ENCODE measurements at places on chromosomes 7 and 10.

DNA sequence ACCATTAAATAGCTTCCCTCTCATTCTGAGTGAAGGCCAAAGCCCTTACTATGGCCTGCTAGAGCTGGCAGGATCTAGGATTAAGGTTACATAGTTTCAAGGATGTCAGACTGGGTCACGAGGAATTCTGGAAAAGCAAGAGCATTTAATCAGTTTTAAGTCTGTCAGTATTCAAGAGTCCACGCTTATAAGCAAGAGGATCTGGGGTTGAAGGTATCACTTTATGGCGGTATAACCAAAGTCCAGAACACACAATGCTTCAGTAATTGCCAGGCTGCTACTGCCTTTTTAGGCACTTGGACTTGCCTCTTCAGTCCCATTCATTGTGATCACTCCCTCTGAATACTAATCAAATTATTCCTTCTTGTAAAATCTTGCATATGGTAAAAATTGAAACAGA is 101.0 kb downstream of the HBP1 start:
- DNase-seq: no peak

DNA sequence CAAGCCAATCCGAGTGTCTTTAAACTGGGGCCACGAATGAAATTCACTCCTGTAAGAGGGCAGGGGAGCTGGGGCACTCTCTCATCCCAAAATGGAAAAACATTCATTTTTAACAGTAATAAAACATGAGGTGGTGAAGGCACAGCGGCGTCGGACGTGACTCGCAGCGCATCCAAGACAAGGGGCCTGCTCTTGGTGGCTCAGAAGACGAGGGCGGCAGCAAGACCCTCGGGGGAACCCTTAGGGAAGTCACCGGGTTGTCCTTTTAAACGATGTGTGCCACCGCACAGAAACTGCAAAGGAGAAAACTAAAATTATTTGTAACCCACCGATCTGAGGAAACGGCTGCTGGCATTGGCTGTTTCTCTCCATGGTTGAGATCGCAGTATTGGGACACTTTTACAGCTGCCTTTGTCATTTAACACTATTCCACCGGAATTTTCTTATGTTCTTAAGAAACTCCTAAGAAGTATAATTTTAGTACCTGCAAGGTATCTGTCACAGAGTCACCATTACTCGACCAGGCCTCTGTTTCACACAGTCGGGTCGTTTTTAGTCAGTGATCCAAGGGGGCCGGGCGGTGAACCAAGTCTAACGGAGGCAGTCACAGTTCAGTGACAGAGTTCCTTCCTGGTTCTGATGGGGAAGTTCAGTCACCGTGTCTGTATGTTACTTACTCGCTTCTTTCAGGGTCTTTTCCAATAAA is 159.3 kb downstream of the PTPRN2 start:
- no peak for DNase-seq

DNA sequence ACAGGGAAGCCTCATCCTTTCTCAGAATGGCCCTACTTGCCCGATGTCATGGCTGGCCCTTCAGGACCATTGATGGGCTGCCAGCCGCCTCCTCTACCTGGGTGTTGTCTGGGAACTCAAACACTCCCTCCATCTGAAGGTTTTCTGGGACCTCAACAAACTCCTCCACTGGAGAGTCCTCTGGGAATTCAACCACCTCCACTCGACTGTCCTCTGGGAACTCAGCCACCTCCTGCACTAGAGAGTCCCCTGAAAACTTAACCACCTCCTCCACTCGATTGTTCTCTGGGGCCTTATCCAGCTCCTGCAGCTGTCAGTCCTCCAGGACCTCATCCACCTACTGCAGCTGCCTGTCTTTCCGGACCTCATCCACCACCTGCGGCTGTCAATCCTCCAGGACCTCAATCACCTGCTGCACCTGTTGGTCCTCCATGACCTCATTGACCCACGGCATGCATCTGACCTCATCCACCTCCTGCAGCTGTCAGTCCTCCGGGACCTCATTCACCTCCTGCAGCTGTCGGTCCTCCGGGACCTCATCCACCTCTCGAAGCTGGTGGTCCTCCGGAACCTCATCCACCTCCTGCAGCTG is 37.1 kb downstream of the MAT1A start:
- no peak for DNase-seq

DNA sequence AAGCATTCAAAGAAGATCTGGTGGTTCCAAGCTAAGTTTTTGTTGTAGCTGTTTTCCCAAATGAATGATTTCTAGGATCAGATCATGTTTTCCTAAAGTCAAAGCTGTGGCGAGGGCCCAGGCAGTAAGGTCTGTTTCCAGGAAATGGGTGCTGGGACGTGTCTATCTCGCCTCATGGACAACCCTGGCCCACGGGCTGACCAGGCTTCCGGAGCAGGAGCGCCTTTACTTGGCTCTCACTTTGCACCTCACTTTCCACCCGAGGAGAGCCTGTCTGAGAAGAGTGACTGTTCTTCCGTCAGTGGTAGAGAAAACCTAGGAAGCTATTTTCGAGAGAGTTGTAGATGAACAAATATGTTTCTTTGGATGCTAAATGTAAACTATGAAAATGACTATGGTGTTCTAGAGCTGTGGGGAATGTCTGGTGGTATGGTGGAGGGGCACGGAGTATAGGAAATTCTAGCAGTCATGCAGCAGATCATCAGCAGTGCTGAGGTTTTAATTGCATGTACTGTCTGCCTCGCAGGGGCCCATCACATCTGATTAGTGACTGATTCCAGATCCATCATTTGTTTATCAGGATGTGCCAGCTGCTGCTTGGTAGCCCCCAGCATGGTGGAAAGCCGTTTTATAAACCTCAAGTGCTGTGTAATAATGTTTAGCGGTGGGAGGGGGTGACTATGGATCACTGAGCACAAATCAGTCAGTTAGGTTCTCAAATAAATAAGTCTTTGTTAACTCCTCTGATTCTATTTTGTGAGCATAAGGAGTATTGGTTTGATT is 66.6 kb downstream of the VWC2 start:
- DNase-seq: no peak

DNA sequence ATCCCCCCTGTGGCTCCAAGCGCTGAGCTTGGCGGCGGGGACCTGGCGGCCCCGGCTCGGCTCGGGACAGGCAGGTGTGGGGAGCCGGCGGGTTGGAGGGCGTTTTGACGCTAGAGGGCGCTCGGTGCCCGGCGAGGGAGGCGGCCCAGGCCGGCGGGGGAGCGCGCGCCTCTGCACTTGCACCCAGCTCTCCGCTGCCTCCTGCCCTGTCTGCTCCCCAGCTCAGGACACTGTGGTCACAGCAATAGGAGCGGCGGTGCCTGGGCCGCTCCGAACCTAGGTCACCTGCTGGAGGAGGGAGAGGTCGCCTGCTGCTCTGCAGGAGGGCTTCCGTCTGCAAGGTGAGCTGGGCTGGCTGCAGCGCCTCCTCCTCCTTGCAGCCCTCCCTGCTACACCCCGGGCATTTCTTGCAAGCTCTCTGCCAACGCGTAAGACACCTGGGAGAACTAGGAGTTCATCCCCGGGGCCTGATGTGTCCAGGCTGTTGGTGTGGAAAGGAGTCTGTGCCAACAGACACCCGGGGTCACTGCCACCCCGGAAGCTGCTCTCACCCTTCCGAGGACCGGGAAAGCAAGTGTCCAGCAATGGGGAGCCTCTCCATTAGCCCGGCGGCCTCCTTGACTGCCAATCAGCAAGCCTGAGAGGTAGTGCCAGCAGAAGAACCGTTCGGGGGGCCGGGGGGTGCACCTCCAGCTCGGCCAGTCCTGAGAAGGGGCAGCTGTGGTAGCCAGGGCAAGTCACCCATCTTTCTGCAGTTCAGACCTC is 620.4 kb downstream of the GALNT17 start:
- DNase-seq: peak; percentile 7

GRCh38 chr7:43430411-43430810 is 152.5 kb upstream of the STK17A start:
- DNase-seq: no peak

- DNase-seq: no peak
These were observed 13.2 kb downstream of the PWWP2B start for GRCh38 chr10:132410056-132410778.

- DNase-seq: no peak
These were observed 743.0 kb downstream of the NRG3 start for GRCh38 chr10:82618007-82618406.

- no peak for DNase-seq
These were observed 38.3 kb downstream of the LYZL2 start for GRCh38 chr10:30591249-30591670.

DNA sequence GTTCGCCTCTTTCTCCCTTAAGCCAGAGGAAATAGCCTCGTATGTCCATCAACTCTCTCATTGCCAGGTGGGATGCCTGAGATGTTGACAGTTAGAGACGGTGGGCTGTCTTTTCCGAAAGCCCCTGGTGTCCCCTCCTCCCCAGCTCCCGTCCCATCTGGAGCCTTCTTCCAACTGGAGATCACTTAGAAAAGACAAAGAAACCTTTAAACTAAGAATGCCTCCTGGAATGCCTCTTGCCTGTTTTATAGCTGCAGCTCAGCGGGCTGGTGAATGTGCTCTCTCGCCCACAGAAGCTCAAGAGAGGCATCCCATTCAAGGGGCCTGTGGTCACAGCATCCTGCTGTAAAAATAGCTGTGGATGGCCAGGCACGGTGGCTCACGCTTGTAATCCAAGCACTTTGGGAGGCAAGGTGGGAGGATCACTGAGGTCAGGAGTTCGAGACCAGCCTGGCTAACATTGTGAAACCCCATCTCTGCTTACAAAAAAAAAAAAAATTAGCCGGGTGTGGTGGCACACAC is 5.2 kb upstream of the MYL10 start:
- no peak for DNase-seq

- DNase-seq: peak; percentile 66
These were observed 52.5 kb downstream of the PRF1 start for GRCh38 chr10:70549962-70550458.

GRCh38 chr10:63396133-63396761 is 69.5 kb downstream of the JMJD1C start:
- DNase-seq: no peak

GRCh38 chr7:70387217-70387616 is 744.7 kb upstream of the GALNT17 start:
- DNase-seq: no peak

DNA sequence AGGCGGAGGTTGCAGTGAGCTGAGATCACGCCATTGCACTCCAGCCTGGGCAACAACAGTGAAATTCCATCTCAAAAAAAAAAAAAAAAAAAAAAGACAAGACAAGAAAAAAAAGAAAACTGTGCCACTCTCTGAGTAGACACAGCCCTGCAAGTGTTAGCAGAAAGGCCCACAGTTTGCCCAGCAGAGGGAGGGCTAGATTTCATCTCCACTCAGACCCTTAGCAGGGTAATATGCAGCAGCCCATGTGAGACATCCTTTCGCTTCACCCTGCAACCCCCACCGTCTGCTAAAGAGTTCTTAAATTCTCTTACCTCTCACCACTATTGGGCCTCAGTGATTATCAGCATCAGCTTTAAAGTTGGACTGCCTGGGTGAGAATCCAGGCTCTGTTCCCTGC is 38.2 kb downstream of the CTNNA3 start:
- DNase-seq: no peak

DNA sequence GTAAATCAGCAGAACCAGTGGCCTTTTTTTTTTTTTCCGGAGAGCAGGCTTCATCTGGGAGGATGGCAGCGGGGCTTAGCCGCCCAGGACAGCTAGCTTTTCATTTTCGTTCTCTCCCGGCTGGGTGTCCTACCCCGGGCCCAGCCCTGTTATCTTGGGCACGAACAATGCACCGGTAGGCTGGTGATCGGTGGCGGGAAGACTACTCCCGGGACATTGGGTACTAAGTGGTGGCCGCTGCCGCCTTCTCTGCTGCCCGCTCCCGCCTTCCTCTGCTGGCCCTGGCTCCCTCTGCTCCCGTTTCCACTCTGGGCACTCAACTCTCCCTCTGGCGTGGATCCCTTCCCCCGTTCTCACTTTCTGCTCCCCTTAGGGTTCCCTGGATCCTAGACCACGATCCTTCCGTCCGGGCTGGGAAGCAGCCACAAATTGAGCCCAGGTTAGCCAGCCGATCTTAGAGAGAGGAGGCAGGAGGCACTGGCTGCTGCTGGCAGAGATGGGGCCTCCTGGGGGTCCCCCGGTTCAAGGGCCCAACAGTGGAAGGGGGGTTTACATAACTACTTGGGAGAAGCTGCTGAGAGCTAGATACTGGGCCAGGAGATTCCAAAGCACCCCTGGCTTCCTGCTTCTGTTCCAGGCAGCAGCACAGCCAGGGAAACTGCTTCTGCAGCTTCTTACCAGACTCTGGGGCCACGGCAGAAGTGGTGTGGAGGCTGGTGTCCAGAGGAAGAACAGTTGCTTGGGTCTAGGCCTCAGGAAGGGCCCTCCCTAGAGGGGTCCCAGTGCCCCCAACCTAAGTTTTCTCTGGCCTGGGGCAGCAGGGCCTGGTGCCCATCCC is 1.8 kb downstream of the TLX1 start:
- no peak for DNase-seq

DNA sequence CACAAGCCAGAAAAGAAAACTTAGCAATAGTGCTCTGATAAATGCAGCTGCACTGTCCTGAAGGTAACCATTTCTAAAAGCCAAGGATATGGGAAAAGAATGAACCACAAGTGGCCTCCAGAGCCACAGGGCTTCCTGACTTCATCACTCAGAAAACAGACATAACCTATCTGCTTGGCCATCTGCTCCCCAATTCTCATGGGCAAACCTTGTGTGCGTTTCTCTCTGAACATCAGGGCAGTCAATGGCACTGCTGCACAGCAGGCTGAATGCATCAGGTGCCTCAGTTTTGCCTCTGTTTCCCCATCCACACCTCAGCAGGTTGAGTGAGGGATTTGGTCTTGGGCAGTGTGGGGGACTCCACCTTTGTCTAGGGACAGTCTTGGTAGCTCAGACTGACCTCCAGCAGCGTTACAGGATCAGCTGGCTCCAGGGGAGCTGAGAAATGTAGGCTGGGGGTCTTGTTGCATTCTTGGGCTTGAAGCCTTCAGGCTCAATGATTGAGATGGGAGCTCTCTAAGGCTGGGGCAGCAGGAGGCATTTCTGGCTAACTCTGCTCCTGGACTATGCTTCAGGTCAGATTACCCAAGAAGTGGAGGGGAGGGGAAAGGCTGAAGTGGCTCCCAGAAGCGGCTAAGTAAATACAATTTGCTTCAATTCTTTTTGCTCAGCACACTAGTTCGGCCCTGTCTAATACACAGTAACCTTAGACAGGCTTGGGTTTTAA is 23.6 kb upstream of the PDLIM1 start:
- no peak for DNase-seq

- DNase-seq: no peak
These were observed 64.8 kb upstream of the SEC61G start for GRCh38 chr7:54823776-54824175.

DNA sequence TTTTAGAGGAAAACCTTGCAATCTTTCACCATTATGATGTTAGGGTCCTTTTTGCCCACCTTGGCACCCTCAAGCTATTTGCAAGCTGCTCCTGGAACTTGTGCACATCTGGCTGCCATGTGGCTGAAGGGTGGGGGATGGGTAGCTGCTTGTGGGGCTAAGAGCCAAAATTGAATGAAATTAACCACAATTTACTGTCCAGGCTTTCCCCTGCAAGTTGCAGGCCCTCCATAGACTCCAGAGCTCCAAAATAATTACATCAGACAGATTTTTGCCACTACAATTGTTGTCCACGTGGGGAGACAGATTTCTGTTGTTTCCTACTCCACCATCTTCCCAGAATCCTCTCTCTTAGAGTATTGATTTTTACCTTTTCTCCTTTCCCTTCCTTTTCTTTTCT is 19.1 kb downstream of the PI4K2A start:
- DNase-seq: no peak

Data from stimulated activated CD4-positive, alpha-beta T cell treated with anti-CD3 and anti-CD28 coated beads, Interleukin-1b, Interleukin-23, amount 100 ng/mL, for 4 hours (primary cell).